Activated naive CD4-positive, alpha-beta T cell treated with anti-CD3 and anti-CD28 coated beads, Interleukin-2, amount 10 ng/mL, durations not matched to agents 7 days and 5 days (primary cell): ENCODE measurements at places on chromosomes 7 and 10.

- H3K27me3 ChIP-seq: no peaks in the 10 kb centered on the region
- DNase-seq: no peak
- no peak overlapping the region for H3K27ac ChIP-seq
- no peaks in the 10 kb centered on the region for H3K4me1 ChIP-seq
These were observed 333.5 kb upstream of the NUPR2 start for GRCh38 chr7:56449762-56450161.

DNA sequence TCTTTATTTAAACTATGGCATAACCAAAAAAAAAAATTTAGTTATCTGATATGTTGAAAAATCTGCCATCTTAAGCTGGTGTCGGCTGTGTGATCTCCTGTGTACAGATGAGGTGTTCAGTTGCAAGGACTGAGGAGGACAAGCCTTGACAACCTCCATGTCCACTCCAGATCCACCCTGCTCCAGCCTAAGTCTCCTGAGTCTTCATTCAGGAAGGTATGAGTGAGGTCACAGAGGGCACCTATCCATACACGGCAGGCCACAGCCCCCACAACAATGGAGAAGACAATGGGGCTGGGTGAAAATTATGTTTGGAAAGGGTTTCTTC, 16.1 kb downstream of the TARP start:
- no peaks in the 10 kb centered on the region for H3K36me3 ChIP-seq
- no peaks in the 10 kb centered on the region for H3K27me3 ChIP-seq
- no peak for DNase-seq
- H3K4me1 ChIP-seq: no peaks in the 10 kb centered on the region
- H3K27ac ChIP-seq: no peak overlapping the region

DNA sequence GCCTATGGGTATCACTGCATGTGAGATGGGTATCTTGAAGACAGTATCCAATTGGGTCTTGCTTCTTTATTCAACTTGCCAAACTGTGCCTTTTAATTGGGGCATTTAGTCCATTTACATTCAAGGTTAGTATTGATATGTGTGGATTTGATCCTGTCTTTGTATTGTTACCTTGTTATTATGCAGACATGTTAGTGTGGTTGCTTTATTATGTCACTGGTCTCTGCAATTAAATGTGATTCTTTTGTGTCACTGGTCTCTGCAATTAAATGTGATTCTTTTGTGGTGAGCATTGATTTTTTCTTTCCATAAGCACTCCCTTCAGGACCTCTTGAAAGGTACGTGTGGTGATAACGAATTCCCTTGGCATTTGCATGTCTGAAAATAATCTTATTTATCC, 357.8 kb upstream of the STEAP1 start:
- H3K4me3 ChIP-seq: no peak overlapping the region
- no peak overlapping the region for H3K27ac ChIP-seq
- DNase-seq: no peak
- H3K27me3 ChIP-seq: no peaks in the 10 kb centered on the region

DNA sequence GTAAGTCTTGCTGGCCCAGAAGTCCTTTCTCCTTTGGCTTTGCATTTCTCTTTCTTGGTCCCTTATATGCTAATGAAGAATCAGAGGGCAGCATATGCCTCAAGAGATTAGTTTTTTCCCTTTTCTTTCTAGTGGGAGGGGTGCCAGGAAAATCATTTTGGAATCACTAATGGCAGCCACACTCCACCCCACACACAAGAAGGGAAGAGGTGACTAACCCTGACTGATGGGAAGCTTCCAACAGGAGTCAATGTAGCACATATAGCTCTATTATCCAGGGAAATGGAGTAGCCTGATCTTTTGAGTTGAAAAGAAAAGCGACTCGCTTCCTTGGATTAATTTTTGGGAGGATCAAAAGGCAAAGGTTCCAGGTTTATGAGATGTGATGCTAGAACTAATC, 225.3 kb downstream of the KIF20B start:
- H3K27ac ChIP-seq: no peak overlapping the region
- no peaks in the 10 kb centered on the region for H3K36me3 ChIP-seq
- no peak for DNase-seq
- H3K27me3 ChIP-seq: peaks cover 4% of the 10 kb centered on the region
- H3K4me1 ChIP-seq: no peaks in the 10 kb centered on the region

DNA sequence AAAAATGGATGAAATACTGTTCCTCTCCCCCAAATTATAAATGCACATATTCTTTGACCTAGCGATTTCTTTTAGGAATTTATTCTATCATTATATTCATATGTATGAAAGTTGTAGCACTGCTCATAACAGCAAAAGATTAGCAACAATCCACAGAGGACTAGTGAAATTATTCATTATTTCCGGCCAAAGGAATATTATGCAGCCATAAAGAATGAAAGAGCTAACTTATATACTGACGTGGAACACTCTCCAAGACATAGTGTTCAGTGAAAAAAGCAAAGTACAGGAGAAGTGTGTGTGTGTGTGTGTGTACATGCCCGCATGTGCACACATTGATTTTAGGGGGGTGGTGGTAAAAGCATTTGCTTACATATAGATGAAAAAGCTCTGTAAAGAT, 23.3 kb downstream of the MMS19 start:
- DNase-seq: no peak
- H3K27me3 ChIP-seq: no peaks in the 10 kb centered on the region
- peaks cover 54% of the 10 kb centered on the region for H3K36me3 ChIP-seq
- no peak overlapping the region for H3K4me3 ChIP-seq

- peak overlapping the region; percentile 98 for H3K27ac ChIP-seq
- DNase-seq: peak; percentile 72
- no peaks in the 10 kb centered on the region for H3K27me3 ChIP-seq
- peaks cover 32% of the 10 kb centered on the region for H3K36me3 ChIP-seq
- H3K4me1 ChIP-seq: peaks cover 89% of the 10 kb centered on the region
- H3K4me3 ChIP-seq: peak overlapping the region; percentile 62
These were observed 3.9 kb upstream of the ATP6V0E2 start for GRCh38 chr7:149869867-149870266.

GRCh38 chr7:74042746-74043522, 15.0 kb downstream of the ELN start:
- no peaks in the 10 kb centered on the region for H3K36me3 ChIP-seq
- H3K27ac ChIP-seq: no peak overlapping the region
- no peak overlapping the region for H3K4me3 ChIP-seq

- no peaks in the 10 kb centered on the region for H3K36me3 ChIP-seq
- H3K27ac ChIP-seq: no peak overlapping the region
- peaks cover 13% of the 10 kb centered on the region for H3K4me1 ChIP-seq
- H3K27me3 ChIP-seq: peaks cover 13% of the 10 kb centered on the region
- DNase-seq: no peak
These were observed 17.9 kb downstream of the SLC26A3 start for GRCh38 chr7:107785170-107785569.

DNA sequence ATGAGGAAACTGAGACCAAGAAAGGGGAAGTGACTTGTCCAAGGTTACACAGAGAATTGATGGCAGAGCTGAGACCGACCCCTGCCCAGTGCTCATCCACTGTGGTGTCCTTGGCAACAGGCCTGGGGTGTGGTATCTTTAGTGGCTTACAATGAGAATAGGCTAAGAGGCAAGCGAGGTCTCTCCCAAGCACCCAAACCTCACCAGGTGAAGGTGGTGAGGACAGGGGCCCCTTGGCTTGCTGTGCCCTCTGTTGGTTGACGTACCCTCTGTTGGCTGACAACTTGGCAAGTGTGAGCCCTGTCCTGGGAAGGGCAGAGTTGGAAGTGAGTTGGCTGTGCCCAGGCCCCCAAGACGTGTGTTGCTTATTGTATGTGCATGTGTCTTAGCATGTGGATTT, 166.9 kb downstream of the GRK5 start:
- H3K27me3 ChIP-seq: no peaks in the 10 kb centered on the region
- H3K27ac ChIP-seq: no peak overlapping the region
- DNase-seq: no peak
- no peak overlapping the region for H3K4me3 ChIP-seq
- H3K36me3 ChIP-seq: peaks cover 2% of the 10 kb centered on the region

DNA sequence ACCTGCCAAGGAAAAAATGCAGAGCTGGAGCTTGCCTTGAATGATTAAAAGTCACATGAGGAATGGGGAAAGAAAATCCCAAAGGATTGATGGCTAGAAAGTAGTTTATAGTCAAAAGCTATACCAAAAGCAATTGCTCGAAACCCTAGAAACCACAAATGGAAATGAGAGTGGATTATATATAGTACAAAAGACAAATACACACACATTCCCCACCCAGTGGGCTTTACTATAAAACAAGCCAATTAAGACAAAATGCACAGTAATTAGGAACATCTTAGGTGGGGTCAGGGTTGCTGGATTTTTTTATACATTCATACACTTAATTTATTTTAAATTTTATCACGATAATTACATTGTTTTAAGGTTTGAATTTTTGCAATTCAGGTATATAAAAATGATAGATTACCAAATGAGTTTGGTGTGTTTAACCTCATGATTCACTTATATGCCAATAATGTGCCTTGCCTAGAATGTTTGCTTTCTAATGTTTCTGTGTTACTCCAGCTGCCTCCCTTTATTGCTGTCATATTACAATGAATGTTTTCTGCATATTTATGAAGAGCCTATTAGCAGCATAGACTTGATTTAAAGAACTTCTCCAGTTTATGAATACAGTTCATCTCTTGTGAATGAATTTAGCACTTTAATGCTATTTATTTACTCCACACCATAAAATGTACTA, 421.3 kb downstream of the EXOC4 start:
- H3K27ac ChIP-seq: no peak overlapping the region
- H3K4me3 ChIP-seq: no peak overlapping the region

GRCh38 chr10:104844073-104844472, 203.0 kb downstream of the SORCS3 start:
- H3K27me3 ChIP-seq: no peaks in the 10 kb centered on the region
- no peak overlapping the region for H3K27ac ChIP-seq
- H3K36me3 ChIP-seq: no peaks in the 10 kb centered on the region
- no peaks in the 10 kb centered on the region for H3K4me1 ChIP-seq
- DNase-seq: no peak

DNA sequence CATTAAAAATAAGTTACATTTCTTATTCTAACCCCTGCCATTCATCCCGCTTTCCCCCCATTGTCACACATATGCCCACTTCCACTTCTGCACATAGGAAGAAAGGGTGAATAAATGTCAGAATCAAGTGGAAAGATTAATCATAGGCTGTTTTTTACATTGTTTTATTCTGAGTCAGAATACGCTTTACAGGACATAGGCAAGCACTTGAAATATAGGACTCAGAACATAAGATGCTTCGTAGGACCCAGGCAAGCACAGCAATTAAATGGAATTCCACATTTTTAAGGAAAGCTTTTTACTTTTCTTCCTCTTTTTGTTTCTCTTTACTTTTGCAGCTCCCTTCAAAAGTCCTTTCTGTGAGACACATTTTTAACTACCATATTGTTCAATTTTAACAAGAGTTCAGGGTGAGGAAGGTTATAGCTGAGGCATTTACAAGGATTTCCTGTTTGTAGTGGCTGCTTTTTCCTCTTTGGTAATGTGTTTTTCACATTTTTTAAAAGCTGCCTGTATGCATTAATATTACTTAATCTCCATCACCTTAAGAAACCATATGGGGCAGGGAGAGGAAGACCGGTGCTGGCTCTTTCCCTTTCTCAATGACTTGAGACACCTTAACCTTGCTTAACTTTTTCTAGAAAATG, 130.0 kb downstream of the TES start:
- no peak overlapping the region for H3K27ac ChIP-seq
- H3K27me3 ChIP-seq: no peaks in the 10 kb centered on the region
- H3K4me3 ChIP-seq: no peak overlapping the region
- no peaks in the 10 kb centered on the region for H3K4me1 ChIP-seq
- no peaks in the 10 kb centered on the region for H3K36me3 ChIP-seq

GRCh38 chr7:105673367-105674084, 92.2 kb upstream of the EFCAB10 start:
- DNase-seq: no peak
- H3K27me3 ChIP-seq: no peaks in the 10 kb centered on the region
- peak overlapping the region; percentile 28 for H3K27ac ChIP-seq
- peaks cover 22% of the 10 kb centered on the region for H3K36me3 ChIP-seq

DNA sequence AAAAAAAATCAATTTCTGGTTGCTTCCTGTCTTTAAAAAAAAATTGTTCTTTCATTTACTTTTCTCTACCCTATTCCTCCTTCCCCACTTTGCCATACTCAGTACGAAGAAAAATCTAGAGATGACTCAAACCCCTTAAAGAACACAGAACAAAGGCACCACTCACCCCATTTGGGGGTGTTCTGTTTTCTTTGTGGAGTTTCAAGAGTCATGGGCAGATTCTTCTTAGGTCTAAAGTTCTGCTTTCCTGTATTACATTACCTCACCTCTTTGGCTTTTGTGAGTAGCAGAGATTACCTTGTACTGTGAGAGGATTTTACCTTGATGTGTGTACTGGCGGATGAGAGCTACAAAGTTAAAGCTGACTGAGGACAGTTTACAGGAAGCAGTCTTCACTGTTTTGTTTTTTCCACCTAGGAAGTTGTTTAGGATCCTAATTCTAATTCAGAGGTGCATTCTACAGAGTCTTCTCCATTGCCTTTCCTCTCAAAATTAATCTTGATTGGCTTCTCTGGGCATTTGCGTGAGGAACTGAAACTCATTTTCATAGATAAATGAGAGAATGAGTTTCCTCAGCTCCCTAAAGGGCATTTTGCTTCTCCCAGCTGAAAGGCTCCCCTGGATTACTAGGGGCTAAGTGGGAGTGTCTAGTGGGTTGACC, 20.7 kb downstream of the AVL9 start:
- H3K36me3 ChIP-seq: peaks cover 67% of the 10 kb centered on the region
- no peaks in the 10 kb centered on the region for H3K27me3 ChIP-seq
- DNase-seq: no peak

GRCh38 chr10:44811072-44811471, 100.1 kb upstream of the TMEM72 start:
- no peak overlapping the region for H3K4me3 ChIP-seq
- H3K36me3 ChIP-seq: no peaks in the 10 kb centered on the region
- H3K27me3 ChIP-seq: peaks cover 6% of the 10 kb centered on the region
- no peaks in the 10 kb centered on the region for H3K4me1 ChIP-seq

- H3K27ac ChIP-seq: no peak overlapping the region
- no peaks in the 10 kb centered on the region for H3K4me1 ChIP-seq
- H3K36me3 ChIP-seq: no peaks in the 10 kb centered on the region
- DNase-seq: no peak
- no peak overlapping the region for H3K4me3 ChIP-seq
These were observed 23.6 kb downstream of the AKR1D1 start for GRCh38 chr7:138099813-138100212.

DNA sequence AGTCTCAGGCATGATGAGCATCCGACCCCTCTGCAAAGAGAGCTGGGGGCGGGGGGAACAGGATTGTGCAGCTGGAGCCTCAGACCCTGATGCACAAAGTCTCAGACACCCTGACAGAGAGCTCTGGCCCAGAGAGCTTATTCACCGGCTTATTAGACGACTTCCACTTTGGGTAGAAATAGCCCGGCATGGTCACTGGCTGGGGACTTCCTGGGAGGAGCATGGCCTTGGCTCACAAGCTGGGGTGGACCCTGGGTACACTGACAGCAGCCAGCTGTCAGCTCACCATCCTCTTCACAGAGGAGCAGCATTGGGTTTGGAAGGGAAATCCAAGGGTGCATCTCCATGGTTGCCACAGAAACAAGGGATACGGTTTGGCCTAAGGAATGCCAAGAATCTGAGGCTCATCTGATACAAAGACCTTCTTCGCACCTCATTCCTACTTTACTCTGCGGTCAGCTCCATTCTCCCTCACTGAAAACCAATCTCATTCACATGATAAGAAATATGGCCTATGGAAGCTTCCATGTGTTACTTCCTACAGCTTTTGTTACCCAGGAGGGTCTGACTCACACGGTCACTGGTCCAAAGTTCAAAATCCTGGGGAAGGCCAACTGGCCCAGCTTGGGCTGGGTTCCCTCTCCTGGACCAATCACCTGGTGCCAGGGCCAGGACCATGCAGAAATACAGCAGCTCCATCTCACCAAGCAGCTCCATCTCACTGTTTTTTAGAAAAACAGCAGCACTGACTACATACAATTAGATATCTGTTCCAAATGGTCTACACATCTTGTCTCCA, 25.1 kb downstream of the ZNF467 start:
- H3K4me1 ChIP-seq: no peaks in the 10 kb centered on the region
- no peak overlapping the region for H3K4me3 ChIP-seq
- H3K27me3 ChIP-seq: peaks cover 28% of the 10 kb centered on the region
- no peak overlapping the region for H3K27ac ChIP-seq
